NCI-H748 treated with DMSO at 0.1 percent for 48 hours (cell line): ENCODE measurements at places on chromosomes 3 and 15.

GRCh38 chr3:117550766-117551165 lies 841.2 kb downstream of the TUSC7 start:
- DNase-seq = no peak

GRCh38 chr15:66027268-66027805 lies 158.0 kb downstream of the RAB11A start:
- DNase-seq = no peak

- no peak for DNase-seq
These were observed 63.0 kb downstream of the NCEH1 start for GRCh38 chr3:172647823-172648222.

GRCh38 chr3:51942603-51943450 lies 664 bp downstream of the PARP3 start:
- no peak for DNase-seq

- no peak for DNase-seq
These were observed 9.9 kb upstream of the EID1 start for GRCh38 chr15:48868023-48868422.
